ENCODE measurements at places on chromosomes 6 and 20.

DNA sequence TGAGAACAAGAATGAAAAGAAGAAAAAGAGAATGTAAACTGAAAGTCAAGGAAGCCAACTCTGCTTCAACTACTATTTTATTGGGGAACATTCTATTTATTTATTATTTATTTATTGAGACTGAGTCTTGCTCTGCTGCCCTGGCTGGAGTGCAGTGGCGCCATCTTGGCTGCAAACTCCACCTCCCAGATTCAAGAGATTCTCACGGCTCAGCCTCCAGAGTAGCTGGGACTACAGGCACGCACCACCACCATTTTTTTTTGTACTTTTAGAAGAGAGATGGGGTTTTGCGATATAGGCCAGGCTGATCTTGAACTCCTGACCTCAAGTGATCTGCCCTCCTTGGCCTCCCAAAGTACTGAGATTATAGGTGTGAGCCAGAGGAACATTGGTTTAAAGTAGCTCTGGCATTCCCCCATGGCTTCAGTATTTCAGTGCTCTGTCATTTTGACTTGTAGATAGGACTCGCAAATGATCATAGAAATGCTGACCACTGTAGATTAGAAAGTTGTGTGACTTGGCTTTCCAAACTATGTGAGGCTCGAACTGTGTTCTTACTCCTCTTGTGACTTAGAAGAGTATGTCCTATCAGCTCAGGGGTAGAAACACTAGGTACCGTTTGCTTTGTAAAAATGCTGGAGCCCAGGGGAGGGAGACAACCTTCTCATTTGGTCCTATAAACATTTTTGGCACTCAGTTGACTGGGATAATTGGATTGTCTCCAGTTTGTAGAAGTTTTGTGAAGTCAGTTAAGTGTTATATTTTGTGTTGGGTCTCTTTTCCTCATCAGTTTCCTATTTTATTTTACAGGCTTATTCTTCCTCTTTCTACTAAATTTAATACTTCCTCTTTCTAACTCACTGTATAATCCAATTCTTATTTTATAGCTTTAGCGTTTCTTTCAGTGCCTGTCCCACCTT is 544.9 kb upstream of the CITED2 start:
- DNase-seq: no peak

- DNase-seq: no peak
Observed at GRCh38 chr6:97129106-97129505, 153.9 kb downstream of the MMS22L start.

DNA sequence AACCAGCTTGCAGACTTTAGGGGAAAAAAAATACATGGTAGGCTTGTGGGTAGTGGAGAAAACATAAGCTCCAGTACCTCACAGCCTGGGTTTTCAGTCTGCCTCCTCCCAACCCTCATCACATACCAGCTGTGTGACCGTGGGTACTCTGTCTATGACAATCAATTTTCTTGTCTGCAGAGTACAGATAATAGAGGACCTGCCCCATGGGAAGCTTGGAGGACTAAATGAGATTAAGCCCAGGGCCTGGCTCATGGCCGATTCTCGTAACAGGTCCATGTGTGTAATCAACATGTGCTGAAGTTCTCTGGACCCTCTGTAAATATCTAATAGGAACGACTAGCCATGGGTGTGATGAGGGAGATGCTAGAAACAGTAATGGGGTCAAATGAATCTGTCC is 34.0 kb downstream of the NT5E start:
- DNase-seq: no peak

DNA sequence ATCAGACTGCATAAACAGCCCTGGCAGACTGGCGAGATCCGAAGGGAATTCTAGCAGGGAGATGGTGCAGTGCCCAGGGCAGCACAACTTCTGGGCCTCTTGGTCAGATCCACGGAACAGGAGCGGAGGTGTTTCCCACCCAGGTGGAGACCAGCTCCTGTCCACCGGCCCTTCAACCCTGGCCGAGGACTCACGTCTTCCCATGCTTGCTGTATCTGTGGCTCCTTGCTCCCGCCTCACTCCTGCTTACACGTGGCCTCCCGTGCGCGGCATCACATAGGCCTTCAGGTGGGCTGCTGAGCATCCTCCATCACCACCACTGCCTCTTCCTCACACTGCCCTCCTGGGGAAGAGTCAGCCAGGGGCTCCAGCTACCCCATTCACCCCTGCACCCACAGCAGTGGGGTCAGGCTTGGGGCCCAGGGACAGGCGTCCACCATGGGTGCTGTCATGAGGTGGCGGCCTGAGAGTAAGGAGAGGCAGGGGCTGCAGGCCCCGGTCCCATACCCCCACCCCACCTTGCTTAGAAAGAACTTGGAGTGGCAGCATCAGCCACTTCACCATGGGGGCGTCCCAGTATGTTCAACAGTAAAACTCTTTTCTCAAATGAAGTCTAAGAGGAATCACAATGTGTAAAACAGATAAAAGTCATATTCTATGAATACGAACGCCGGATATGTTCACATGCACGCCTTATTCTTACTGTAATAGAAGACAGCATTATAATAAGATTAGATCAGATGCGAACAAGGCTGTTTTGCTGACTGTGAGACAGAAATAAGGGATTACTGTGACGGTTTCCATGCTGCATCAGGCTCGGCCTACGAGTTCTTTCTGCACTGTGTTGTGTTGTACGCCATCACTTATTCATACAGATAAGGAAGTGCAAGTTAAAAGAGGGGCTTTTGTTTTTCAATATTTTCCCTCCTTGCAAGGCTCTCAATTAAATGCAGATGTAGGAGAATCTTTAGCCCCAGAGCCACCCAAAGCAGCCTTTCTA is 165.4 kb downstream of the GRM4 start:
- no peak for DNase-seq

- no peak for DNase-seq
Observed at GRCh38 chr20:34085544-34086040, 26.5 kb downstream of the EIF2S2 start.

GRCh38 chr20:62396367-62397239 is 9.7 kb downstream of the RPS21 start:
- no peak for DNase-seq

DNA sequence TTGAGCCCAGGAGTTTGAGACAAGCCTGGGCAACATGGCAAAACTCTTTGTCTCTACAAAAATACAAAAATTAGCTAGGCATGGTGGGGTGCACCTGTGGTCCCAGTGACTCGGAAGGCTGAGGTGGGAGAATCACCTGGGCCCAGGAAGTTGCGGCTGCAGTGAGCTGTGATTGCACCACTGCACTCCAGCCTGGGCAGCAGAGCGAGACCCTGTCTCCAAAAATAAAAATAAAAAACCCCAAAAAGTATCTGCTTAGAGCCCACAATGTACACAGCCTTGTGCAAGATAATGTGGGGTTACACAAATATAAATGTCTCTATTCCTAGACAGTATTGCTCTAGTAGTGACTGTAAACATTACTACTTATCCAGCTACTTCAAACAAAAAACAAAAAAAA is 5.9 kb downstream of the ESF1 start:
- DNase-seq: no peak

DNA sequence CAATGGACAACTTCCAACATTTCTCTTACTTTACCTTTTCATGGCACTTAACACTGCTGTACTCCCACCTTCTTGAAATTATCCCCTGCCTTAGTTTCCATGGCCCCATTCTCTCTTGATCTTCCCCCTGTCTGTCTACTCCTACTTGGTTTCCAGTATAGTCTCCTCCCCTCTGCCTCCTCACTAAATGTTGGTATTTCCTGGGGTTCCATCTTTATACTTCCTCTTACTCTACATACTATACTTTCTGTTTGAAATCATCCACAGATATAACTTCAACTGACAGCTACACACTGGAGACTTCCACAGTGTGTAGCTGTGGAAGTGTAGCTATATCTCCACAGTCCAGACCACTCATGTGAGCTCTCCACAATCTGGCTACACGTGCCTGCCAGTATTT is 13.5 kb downstream of the ZHX3 start:
- DNase-seq: no peak

- no peak for DNase-seq
Observed at GRCh38 chr6:101402622-101403031, 9.1 kb downstream of the GRIK2 start.

- DNase-seq: no peak
Observed at GRCh38 chr6:158312672-158313397, 570 bp downstream of the TULP4 start.

- no peak for DNase-seq
Observed at GRCh38 chr20:48777005-48777404, 50.8 kb downstream of the PREX1 start.

GRCh38 chr6:156555116-156555515 is 222.1 kb upstream of the ARID1B start:
- peak; percentile 27 for DNase-seq

DNA sequence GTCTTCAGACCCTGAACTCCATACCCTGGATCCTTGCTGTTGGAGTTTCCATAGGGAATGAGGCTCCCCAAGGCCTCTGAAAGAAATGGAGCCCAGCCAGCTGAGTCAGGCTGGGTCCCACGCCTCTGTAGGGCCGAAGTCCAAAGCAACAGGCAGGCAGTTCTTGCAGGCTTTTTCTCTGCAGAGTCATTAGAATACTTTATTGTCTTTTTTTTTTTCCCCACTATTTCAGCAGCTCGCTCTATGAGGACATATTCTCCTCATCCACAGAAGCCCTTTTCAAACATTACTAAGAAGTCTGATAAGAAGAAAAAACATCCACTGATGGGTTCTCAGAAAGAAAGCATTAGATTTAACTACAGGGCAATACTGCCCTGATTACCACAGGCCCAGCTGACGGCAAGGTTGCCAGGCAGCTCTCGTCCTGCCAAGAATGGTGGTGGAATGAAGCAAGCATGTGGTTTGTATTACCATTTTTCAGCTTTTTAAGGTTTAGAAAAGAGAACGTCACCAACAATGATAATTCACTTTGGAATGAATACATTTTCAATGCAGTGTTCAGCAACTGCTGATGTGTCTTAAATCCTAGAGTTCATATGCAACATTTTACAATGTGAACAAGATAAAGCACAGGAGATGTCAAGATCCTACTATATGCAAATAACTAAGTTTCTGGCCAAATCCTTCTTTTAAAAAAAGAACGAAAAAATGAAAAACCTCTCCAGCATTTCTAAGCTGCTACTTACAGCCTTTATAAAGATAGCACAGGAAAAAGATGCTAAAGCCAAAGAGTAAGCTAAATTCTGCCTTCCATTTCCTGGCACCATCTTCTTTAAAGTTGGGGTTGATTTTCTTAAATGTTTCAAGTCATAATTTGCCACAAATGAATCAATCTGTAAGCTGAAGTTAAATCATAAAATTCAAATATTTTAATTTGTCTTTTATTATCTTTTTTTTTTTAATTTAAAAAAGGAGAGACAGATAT is 223.6 kb upstream of the CITED2 start:
- peak; percentile 38 for DNase-seq

DNA sequence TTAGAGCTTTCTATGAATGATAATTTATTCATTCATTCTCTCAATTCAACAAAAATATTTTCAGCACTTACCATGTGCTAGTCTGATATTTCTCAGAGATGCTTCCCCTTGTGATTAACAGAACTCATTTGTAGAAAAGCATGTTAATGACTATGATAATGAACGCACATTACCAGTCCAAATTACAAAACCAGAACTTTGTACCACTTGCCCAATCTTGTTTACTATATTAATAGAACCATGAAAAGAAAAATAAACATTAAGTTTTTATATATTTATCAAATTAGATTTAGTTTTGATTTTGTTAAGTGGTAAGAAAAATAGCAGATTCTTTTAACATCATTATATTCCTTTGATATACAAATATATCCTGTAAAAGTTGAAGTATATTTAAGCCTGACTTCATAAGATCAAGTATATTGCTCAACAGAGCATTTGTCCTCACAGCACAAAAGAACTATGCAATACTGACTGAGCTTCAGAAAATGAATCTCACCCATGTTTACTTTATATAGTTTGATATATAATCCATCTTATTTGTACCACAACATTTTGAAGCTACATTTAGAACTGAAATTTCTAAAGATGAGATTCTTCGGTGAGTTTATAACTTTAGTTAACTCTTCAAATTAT is 48.9 kb downstream of the TMEM244 start:
- no peak for DNase-seq

DNA sequence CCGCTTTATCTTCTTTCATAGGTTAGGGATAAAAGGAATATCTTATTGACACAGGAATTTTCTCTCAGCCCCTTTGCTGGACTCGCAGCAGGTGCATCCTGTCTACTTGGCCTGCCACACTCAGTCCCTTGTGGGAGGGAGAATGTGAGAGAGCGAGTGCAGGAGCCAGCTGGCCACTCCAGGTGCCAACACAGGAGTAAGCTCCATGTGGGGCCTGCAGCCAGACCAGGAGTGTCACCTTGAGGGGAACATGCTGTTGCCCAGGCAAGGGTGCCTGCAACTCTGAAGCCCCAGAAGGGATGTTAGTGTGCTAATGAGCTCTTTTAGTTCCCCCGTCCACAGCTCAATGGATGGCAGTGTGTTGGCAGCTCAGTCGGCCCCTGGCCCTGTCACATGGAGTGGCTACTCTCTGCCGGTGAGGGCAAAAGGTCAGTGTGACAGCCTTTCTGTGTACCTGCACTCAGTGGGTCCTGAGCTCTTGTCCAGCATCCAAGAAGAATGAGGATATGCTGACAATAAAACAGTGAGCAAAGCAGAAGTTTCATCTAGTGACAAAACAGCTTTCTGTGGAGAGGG is 57.1 kb downstream of the CRYBG1 start:
- no peak for DNase-seq

GRCh38 chr6:30091577-30092381 is 16.2 kb upstream of the RNF39 start:
- DNase-seq: peak; percentile 75

DNA sequence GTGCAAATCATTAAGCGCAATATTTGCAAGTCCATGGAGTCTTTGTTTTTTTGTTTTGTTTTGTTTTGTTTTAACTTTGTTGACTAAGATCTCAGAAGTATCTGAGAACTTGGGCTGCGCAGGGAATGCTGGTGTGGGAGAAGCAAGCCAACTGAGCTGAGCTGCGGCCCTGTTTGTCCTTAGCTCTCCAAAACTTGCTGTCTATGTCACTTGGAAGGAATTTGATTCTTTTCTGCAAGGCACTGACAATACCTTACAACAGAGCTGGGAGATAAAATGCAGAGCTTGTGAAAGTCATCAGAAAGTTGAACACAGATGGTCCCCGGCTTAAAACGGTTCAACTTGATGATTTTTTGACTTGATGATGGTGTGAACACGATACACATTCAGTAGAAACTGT is 5.4 kb downstream of the SLC22A23 start:
- no peak for DNase-seq

DNA sequence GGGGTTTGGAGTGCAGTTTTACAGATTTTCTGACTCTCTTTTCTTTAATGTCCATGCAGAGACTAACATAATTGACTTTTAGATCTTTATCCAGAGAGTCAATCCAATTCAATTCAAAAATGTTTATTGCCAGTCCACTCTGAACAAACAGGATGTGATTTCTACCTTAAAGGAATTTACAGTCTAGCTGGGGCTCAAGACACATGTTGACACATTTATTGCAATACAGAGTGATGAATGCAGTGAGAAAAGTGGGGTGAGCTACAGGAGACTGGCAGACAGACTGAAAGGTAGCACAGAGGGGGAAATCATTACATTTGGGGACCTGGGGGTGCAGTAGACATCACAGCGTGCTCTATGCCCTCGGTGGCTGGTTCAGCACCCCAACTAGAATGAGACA is 193.9 kb downstream of the SLC24A3 start:
- no peak for DNase-seq
